NCI-H1048 (cell line): ENCODE measurements at places on chromosomes 5 and 9.

DNA sequence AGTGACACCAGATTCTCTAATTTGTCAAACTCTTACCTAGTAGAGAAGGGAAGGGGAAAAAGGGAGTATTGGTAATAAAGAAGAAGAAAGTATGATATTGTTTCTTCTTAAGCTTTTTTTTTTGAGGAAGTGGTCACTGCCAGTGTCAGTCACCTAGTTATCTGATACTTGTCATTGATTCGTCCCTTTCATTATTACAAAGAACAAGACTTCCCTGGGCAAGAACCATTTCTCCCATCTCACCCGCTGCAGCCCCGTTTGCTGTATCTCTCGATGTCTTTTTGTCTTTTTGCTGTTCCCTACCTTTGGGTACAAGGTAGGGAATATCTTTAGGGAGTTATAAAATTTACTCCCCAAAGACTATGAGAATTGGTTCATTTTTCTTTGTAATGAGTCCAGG is 249.0 kb downstream of the ARHGAP26 start:
- no peak for DNase-seq

DNA sequence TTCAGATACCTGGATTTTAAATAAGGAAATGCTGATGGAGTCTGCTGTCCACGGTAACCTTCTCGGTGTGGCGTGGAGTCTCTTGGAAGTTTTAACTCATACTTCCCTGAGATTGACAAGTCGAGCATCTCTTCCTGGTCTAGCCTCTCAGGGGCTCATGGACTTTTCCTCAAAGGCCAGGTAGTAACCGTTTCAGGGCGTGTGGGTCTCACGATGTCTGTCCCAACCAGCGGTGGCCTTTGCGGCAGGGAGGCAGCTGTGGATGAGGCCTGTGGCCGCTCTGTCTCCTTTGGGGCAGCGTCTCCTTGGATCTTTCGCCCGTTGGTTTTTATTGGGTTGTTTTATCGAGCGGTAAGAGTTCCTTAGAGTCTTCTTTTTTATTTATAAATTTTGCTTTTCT is 32.8 kb downstream of the CEP72 start:
- DNase-seq: no peak

DNA sequence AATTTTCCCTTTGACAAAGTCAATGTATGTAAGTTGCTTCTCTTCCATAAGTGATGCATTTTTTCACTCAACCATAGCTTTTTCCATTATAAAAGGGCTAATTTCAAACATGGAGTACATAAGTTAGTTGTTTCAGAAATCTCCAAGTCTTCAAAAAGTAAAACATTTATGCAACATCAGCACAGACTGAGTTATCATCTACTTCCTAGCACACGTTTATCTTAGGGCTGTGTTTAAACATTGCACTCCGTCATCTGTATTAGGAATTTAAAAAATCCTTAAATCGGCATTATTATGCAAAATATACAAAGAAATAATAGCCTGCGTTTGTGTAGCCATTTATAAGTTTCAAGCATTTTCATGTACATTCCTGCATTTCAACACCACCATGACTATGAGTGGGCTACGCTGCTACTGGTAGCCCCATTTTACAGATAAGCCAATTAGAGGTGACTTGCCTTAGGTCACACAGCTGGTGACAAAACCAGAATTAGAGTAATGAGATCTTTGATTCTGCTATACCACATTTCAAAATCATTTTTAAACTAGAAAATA is 43.4 kb downstream of the PTPN3 start:
- DNase-seq: no peak

GRCh38 chr9:111975709-111976108 is 79.1 kb downstream of the UGCG start:
- DNase-seq: no peak
